ENCODE measurements at places on chromosomes 6 and 20.

- no peak for DNase-seq
Measured at GRCh38 chr6:117603821-117604220, 1.5 kb upstream of the GOPC start.

DNA sequence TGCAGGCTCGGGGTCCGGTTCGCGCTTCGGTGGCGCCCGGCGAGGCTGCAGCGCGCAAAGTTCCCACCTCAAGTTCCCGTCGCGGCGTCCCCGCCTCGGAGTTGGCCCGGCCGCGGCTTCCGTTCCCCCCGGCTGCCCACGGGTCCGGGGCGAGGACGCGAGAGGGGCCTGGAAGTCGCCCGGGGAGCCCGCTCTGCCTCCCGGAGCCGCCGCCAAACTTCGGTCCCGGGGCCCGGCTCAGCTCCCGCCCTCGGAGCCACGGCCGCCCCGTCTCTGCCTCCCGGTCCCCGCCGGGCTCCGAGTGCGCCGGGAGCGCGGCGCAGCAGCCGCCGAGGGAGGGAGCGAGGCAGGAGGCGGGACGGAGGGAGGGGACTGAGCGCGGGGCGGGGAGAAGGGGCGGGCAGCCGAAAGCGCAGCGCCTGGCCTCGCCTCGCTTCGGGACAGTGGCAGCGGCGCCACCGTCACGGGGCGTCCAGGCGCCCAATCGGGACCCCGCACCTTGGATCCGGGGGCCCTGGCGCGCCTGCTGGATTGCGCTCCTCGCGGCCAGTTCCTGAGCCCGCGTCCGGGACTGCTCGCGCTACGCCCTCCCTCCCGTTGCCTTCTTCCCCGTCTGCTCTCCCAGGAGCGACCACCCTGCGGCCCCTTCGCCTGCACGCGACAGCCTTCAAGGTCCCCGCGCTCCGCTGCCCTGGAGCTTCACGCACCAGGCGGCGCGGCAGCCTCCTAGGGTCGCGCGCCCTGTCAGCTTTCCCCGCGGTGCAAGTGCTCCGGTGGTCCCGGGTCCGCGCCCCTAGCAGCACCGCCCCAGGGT is at the start of gene KCNG1:
Gene KCNG1, minus strand, starts transcription at position 305 of the 814 bp plus-strand sequence. CDS start 12,769 bp downstream, outside the sequence.
- DNase-seq: peak; percentile 87

DNA sequence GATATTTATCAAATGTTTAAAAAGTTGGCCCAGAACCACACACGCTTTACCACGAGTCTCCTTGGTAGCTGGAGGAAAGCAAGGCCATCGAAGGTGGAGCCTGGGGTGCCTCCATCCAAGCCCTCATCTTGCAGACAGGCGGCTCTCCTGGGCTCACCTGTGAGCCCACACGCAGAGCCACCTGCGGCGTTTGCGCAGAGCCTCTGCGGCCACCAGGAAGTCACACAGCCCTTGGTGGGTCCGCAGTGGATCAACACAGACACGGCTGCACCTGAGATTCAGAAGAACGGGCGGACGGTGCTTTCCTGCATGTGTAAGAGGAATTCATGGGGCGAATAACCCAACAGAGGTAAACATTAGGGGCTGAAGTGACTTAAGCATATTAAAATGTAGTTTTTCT is 24.5 kb upstream of the SMOC2 start:
- DNase-seq: no peak

DNA sequence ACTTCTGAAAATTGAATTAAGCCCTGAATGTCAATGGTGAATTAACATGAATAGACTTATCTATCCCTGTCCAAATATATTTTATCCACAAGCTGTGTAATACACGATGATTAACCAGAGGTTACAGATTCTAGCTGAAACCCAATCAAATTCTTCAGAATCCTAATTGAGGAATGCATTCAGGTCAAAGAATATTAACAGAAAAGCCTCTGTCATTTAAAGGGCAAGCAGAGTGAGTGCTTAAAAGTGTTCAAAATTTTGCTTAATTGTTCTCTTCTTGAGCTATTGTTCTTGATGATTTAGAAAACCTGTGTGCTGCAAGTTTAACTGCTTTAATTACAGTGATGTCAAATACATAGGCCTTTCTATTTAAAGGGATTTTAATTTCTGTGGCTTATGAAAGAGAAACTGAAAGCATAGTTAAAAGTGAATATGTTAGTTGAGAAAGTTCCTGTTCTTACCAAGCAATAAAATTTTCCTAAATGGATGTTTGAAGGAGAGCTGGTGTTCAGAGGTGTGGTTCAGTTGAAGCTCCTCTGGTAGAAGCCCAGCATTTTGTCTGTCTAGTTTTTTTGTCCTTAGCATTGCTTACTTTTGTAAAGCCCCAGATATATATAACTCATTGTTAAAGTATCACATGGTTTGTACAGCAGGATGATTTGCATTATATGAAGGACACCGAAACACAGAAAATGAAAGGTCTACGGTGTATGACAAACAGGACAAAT is 466.3 kb upstream of the PLCB4 start:
- DNase-seq: peak; percentile 38

- DNase-seq: no peak
Measured at GRCh38 chr6:24149296-24149695, 23.3 kb downstream of the NRSN1 start.

- DNase-seq: no peak
Measured at GRCh38 chr6:42355416-42355815, 96.3 kb downstream of the TRERF1 start.

- no peak for DNase-seq
Measured at GRCh38 chr6:56491606-56492328, 150.9 kb downstream of the DST start.

GRCh38 chr6:45851034-45851400 is 164.6 kb downstream of the CLIC5 start:
- DNase-seq: no peak

DNA sequence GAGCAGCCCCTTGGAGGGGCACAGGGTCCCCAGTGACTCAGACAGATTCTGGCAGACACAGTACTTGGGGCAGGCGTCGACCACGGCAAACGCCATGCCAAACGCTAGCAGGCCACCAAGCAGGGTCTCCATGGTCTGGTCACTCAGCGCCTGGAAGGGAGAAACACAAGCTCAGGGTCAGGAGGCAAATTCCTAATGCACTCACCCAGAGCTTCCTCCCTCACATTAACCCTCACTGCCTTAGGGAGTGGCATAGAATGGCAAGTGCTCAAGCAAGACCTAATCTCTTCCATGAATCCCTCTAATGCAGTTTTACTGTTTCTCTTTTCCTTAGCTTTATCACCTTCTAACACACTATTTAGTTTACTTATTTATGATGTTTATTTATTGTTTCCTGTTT is 154.2 kb downstream of the LRFN2 start:
- DNase-seq: no peak

DNA sequence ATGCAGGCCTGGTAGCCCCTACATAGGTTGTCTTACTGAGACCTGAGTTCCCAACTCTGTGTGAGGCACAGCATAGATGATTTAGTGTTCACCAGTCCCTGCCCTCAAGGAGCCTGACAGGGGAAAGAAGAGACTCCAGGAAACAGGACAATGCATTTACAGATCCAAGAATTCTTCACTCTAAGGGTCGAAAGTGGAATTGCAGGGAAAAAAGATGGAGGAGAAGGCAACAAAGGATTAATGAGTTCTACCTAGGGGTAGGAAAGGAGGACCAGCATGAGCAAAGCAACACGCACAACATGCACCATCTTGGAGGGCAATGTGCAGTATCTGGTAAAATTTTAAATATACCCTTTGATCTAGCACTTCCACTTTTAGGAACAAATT is 5.9 kb downstream of the SPAG4 start:
- no peak for DNase-seq

GRCh38 chr6:38715016-38715689 is at the start of gene DNAH8:
Gene DNAH8, plus strand, starts transcription at chr6:38715311. Its CDS starts 7,499 bp downstream, at chr6:38722810.
- peak; percentile 40 for DNase-seq

DNA sequence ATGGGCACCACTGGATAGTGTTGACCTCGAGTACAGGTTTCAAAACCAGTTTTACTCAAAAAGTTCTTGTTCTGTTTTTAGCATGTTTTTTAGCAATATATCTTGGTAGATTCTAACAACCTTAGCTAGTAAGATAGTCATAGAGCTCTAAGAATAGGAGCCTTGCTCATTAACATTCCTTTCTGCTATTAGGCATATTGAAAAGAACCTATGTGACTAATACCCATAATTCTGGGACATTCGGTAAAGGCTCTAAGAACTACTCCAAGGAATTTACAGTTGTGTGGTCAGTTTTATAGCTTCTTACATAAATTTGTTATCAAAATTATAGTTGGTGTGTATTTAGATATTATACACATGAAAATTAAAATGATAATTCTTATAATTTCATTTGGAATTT is 11.6 kb downstream of the SLC9A8 start:
- DNase-seq: no peak

DNA sequence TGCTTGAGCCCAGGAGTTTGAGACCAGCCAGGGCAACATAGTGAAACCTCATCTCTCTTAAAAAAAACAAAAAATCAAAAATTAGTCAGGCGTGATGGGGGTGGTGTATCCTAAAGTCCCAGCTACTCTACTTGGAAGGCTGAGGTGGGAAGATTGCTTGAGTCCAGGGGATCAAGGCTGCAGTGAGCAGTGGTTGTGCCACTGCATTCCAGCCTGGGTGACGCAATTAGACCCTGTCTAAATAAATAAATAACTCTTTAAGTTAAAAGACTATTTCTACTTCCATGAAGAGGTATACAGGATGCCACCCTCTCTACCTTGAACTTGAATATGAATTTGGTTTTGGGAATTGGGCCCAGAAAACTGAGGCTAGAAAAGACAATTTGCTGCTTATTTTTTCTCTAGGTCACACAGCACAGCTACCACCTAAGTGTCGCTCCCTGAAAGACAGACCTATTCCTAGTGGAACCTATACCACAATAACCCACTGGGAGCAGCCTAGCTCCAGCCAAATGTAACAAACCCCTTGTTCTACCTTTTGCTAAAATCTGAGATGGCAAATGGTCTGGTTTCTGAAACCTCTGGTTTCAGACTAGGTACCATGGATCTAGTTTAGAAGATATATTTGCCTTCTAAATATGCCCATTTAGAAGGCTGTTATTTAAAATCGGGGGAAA is 35.2 kb downstream of the HMGCLL1 start:
- no peak for DNase-seq

DNA sequence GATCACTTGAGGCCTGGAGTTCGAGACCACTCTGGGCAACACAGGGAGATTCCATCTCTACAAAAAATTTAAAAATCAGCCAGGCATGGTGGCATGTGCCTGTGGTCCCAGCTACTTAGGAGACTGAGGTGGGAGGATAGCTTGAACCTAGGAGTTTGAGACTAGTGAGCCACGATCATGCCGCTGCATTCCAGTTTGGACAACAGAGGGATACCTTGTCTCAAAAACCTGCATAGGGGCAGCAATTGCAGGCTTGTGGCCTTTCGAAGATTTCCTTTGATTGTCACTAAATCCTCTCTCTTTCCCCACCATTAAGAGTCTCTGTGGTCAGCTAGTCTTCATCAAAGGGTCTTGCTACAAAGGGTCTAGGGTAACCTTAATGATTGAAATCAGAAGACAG is 60.3 kb downstream of the UTRN start:
- no peak for DNase-seq

- DNase-seq: no peak
Measured at GRCh38 chr20:1173698-1174097, 11.1 kb downstream of the TMEM74B start.

GRCh38 chr20:8844179-8844578 is 224.7 kb upstream of the PLCB4 start:
- no peak for DNase-seq

GRCh38 chr6:37691904-37692806 is 5.5 kb downstream of the MDGA1 start:
- peak; percentile 88 for DNase-seq

DNA sequence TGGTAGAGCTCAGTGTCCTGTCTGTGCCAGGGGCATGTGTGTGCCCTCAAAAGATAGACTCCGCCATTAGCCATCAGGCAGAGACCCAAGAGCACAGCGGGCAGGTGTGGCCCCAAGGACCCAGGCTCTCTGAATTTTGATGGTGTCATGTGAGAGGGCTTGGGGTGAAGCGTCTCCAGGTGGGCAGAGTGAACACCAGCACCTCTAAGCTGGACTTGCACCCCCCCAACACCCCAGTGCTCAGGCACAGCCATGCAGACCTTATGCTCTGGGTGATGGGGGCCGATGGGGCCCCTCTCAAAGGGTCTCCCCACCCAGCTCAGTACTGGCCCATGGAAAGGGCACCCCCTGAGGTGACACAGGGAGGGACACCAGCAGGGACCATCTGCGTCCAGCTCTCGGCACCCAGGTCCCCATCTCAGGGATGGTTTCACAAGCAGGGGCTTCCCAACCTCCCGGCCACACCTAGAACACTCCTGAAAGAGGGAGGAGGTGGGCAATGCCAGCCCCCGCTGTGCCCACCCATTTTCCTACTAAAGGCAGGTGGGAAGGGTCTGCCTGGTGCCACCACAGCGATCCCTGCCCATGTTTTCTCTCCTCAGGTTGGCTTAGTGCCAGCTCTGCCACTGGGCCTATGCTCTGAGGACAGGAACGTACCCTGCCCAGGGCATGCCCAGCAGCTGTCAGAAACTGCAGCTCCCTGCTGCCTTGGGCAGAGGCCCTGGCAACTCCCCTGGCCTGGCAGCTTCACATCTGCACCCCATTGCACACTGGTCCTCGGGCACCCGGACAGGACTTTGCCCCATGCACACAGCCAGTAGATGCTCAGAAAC is 3.5 kb downstream of the CST7 start:
- DNase-seq: peak; percentile 11

- no peak for DNase-seq
Measured at GRCh38 chr20:57008217-57008616, 258.2 kb downstream of the BMP7 start.

DNA sequence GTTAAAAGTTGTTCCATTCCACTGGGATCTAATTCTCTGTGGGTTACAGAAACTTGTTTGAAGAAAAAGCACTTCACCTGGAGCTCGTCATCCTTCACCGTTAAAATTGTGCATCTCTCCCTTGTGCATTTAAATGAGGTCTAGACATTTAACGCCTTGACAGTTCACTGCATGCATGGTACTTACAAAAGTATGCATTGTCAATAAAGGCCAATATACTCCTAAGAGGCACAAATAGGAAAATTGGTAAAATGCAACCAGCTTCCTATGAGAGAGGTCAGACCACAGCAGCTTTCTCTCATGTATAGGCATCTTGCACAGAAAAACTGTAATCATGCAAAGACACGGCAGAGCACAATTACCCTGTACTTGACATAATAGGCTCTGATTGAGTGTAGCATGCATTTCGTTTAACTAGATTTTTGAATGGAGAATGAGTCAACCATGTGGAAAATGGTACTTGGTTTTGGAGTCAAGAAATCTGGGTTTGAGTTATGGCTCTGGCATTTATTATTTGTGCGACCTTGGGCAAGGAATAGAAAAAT is 378.5 kb downstream of the RFPL4B start:
- DNase-seq: no peak

DNA sequence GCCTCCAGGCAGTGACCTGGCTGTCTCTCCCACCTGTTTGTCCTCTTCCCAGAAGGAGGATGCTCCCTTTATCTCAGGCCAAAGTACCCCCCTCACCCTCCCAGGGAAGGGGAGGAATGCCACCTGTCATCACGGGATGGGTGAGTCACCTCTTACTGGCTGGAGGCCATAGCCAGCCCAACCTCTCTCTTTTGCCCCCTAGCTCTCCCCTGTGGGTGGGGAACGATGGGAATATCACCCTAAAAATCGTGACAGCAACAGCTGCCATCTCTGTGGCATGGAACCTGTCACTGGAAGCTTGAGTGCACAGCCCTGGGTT is 137.5 kb upstream of the PTPN1 start:
- no peak for DNase-seq

Data from GM13976 (cell line).